ENCODE measurements at places on chromosomes 12 and 14. TPM values are rescaled to one million over a fixed set of nuclear protein-coding genes. Genes with fewer than 3 reads are reported as not detected.

Gene NKX2-8
- total RNA-seq = not detected

- DNase-seq = no peak
Observed at GRCh38 chr12:123943816-123944215, 28.8 kb downstream of the CCDC92 start.

Gene KSR2
- 1.0 TPM for total RNA-seq

DNA sequence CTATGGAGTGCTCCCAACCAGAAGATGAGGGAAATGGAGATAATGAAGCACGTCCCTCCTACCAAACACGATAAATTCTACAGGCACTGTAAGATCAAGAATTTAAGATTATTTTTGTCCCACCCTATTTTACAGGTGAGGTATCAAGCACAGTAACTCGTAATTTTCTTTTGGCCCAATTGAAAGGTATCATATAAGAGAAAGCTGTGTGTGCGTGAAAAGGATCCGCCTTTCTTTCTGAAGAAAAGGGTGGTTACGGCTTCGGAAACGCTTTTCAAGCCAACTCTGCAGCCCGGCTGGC, 733 bp upstream of the KLHDC2 start:
- DNase-seq = no peak

- DNase-seq = no peak
Observed at GRCh38 chr12:49808686-49809380, 19.4 kb downstream of the NCKAP5L start.

- DNase-seq = no peak
Observed at GRCh38 chr12:25843976-25844375, 114.5 kb upstream of the RASSF8 start.

DNA sequence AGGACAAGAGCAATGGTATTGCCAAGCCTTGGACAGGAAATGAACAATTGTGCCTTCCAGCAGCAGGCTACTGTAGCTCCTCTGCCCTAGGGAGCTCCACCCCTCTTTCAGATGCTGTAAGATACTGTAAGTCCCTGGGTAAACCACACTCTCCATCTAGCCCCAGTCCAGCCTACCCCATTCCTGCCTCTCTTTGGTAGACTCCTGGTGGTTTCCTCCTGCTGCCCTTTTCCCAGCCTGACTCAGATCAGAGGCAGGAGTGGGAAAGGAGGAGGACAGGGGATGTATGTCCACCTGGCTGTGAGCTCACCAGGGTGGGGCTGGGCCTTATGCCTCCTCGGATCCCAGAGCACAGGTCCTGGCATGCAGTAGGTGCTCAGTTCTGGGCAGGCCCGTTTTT, 174.6 kb downstream of the ESRRB start:
- no peak for DNase-seq

GRCh38 chr12:14777271-14777670, 26.0 kb downstream of the WBP11 start:
- peak; percentile 64 for DNase-seq

Gene SPX
- total RNA-seq = 49.5 TPM

DNA sequence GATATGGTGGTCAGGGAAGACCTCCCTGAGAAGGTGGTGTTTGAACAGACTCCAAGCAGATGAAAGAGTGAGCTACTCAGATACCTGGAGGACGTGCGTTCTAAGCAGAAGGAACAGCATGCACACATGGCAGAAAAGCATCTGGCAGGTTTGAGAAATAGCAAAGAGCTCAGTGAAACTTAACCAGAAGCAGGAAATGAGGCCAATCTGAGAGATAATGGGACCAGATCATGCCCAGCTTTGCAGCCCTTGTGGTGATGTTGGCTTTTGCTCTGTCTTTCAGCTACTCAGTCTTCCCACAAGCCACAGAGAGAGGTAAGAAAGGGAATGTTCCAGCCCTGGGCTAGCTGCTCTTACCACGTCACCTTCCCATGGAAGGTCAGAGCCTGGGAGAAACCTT, 176.3 kb upstream of the GSC start:
- DNase-seq = no peak

Gene CCDC38
- total RNA-seq = not detected

- no peak for DNase-seq
Observed at GRCh38 chr14:93059917-93060545, 55.7 kb downstream of the ITPK1 start.

DNA sequence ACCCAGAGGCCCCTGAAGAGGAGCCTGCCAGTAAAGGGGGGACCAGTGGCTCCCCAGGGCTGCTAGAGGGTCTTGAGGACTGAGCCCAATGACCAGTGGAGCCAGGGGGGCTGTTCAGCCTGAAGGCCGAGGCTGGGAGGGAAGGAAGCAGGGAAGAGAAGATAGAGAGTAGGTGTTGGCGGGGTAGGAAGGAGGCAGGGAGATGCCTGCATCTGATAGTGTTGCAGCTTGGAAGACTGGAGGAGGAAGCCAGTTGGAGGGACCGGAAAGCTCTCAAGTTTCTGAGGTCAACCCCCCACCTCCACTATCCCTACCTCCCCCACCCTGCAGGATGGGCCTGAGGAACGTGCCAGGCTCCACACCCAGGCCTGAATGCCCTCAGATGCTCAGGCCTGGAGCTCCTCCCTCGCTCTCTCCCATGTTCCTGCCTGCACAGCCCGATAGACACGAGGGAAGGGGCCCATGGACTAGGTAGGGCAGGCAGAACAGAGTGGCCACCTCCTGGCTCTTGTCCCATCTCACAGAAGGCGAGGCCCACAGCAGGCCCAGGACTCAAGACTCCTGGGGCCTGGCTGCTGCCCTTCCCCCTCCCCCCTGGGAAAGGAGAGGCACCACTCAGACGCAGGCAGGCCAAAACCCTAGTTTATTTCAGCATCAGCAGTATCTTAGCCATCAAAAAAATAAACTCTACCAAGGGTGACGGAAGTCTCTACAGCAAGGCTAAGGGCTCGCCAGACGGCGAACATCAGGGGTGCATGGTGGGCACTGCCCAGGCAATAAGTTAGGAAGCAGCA, 3.4 kb downstream of the CKB start:
- peak; percentile 13 for DNase-seq

Gene CLMN
- total RNA-seq = 53.7 TPM

- no peak for DNase-seq
Observed at GRCh38 chr14:30882431-30882830, 8.1 kb downstream of the COCH start.

GRCh38 chr12:46553911-46554310, 181.3 kb upstream of the SLC38A2 start:
- no peak for DNase-seq

DNA sequence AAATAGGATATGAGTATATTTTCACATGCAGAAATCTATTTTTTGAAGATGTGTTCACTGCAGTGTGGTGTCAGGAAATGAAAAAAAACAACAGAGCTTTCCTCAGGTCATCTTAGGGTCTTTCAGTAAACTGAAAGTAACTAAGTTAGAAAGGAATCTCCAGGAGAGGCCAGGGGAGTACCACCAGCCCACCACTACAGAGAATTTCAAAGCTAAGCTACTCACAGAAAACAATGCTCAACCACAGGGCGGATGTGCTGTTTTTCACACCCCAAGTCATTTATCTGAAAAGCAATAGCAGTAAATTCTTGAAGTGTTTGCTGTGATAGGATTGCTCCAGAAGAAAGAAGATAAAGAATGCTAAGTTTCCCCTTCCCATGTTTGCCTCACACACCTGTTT, 79.0 kb downstream of the IFNG start:
- no peak for DNase-seq

- DNase-seq = no peak
Observed at GRCh38 chr14:57071639-57072038, 197.1 kb downstream of the EXOC5 start.

Gene TMEM253
- total RNA-seq = 1.3 TPM

Gene NOVA1
- total RNA-seq = 0.78 TPM

GRCh38 chr14:31271648-31272047, 64.1 kb upstream of the HECTD1 start:
- DNase-seq = no peak

Gene HPD
- total RNA-seq = 5.7 TPM

DNA sequence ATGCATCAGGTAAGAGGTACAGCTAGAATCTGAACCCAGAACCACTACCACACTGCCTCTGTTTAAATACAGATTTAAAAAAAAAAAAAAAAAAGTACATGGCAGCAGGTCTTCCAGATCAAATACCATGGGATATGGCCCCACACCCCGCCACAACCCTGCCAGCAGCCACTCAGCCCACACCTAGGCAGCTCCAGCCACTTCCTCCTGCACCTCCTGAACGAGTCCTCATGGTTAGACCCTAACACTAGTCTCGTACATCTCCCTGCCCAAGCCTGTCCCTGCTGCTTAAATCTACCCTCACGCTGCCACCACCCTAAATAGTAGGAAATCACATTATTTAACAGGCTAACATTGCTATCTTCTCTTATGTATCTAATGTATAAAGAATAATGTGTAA, 12.6 kb downstream of the SETD3 start:
- DNase-seq = no peak

Gene MMP19
- 3.4 TPM for total RNA-seq

GRCh38 chr12:19243551-19243950, 114.0 kb downstream of the PLEKHA5 start:
- no peak for DNase-seq

DNA sequence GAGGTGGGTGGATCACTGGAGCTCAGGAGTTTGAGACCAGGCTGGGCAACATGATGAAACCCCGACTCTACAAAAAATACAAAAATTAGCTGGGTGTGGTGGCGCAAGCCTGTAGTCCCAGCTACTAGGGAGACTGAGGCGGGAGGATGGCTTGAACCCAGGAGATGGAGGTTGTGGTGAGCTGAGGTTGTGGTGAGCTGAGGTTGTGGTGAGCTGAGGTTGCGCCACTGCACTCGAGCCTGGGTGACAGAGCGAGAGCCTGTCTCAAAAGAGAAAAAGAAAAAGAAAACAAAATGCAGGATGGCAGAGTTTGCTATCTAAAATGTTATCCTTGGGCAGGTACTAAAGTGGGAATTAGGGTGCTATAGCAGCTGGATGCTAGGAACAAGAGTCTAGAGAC, 10.8 kb upstream of the GPRC5A start:
- no peak for DNase-seq

DNA sequence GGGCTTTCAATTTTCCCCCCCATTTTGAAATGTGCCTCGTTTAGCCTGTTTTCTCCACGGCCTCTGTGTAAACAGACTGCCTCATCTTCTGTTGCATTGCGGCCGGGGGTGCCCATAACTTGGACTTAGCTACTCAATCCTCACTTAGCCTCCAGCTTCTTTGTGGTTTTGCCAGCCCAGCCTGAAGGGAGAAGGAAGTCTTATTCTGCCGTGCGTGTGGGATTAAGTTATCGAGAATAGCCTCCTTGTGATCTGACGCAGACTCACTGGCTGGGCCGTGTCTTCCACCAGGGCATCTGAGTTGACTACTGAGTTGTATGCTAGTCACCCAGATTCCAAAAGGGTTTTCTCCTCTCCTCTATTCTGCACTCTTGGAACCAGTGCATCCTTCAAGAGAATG, 8.1 kb downstream of the PRKAB1 start:
- DNase-seq = no peak

DNA sequence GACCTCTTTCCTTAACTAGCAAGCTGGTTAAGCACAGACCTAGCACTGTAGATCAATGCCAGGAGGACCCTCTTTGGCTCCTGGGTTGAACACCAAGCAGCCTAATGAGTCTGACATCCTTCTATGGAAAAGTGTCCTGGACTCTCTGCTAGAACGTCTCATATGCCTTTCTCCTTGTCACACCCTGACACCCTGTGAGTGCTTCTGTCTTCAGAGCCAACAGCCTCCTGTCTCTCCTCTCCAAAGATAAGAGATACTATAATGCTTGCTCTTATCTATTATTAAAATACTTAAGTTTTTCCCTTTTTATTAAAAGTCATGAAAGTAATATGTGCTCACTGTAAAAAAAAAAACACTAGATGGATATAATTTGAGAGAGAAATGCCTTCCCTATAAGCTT, 222.7 kb downstream of the FOXN3 start:
- DNase-seq = no peak

DNA sequence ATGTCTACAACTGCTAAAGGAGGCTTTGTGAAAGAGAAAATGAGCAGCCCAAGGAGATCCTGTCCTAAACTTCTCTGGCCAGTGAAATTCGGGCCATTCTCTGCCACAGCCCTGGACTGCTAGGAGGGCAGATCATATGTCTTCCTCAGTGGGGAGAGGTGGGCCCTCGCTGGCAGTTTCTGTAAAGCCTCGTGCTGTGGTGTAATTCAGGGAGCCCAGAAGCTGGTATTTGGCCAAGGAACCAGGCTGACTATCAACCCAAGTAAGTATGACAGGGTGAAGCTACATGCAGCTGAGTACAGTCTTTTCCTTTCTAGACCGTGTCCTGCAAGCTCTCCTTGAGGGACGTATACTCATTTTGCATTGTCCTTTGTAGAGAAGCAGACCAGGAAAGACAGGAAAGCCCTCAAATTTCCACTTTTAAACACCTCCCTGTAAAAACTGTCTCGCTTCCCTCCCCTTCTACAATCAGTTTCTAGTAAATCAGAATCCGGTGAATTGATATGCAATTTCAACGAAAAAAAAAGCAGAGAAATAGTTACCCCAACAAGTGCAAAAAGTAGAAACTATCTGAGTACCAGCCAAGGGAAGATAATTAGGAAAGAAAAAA, 106.8 kb downstream of the DAD1 start:
- no peak for DNase-seq

DNA sequence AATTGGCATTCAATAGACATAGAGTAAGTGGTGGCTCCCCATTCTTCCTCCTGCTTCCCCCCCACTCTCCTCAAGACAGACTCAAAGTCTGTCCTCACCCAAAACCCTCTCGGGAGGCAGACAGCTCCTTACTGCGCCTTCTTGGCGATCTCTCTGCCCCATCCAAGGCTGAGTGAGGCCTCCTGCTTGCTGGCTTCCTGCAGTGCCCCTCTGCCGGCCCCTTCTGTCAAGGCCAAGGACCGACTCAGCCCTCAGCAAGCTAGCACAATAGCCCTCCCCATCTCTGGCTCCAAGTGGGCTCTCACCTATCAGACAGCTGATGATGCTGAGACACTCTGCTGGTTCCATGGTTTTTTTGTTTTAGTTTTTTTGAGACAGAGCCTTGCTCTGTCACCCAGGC, 62.5 kb upstream of the DLK1 start:
- DNase-seq = no peak

Gene SOAT2
- total RNA-seq = not detected

DNA sequence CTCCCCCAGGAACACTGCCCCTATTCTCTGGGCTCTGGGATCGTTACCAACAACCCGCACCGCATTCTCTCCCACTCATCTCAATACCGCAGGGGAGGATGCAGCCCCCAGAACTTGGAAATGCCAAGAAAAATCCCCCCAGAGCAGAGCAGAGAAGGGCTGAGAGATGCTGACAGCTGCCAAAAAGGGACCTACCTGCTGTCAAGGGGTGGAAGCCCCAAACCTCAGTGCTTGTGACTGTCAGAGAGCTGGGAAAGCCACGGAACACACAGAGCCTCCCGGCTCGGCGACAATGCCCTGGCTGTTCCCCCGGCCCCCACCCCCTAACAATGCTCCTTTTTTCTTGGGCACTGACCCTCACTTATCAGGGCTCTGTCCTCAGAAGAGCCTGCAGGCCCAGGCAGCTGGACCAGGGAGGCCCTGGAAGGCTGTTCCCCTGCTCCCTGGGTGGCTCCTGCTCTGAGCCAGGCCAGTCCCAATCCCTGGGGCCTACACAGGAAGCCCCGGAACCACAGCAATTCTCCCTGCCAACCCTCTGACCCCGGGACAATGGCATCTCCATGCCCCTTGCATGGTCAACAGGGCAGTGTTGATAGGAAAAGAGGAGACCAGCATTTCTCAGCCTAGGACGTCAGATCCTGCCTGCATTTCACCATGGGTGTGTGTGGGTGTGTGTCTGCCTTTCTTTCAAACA, 78.9 kb downstream of the ITPK1 start:
- no peak for DNase-seq

Gene DTX1
- total RNA-seq = 17.5 TPM
